T-helper 22 cell (primary cell): ENCODE measurements at places on chromosomes 7 and 10.

GRCh38 chr10:110443239-110444003 lies 54.3 kb upstream of the DUSP5 start:
- no peak for DNase-seq

DNA sequence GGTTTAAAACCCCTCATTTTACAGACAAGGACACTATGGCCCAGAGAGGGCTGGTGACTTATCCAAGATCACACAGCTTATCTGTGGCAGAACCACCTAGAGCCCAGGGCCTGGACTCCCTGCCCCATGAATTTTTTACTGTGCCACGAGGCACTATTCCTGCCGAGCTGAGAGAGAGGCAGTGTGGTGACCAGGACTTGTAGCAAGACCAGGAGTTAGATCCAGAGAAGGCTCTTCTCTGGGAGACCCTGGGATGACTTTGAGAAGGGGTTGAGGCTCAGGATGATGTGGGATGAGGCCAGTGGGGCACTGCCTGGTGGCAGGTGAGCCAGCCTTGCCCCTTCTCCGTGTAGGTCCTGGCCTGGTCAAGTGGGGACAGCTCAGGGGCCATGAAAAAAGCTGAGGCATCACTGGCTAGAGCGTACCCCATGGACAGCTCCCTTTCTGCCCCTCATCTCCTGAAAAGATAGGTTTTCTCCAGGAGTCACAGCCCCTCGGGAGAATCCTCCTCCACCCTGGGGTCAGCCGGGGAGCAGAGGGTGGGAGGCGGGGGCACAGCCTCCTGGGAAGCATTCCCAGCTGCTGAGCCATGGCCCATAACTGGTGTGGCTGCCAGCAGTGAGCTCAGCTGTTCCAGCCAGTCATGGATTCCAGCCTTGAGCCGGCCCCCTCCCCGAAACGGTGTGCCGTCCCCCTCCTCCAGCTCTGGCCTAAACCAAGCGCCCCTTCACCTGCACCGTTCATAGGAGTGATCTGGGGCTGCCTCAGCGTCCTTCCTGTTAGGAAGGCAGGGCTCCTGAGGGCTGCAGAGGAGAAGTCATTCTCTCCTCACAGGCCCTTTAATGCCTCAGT lies 5.8 kb downstream of the FLNC start:
- DNase-seq: no peak

DNA sequence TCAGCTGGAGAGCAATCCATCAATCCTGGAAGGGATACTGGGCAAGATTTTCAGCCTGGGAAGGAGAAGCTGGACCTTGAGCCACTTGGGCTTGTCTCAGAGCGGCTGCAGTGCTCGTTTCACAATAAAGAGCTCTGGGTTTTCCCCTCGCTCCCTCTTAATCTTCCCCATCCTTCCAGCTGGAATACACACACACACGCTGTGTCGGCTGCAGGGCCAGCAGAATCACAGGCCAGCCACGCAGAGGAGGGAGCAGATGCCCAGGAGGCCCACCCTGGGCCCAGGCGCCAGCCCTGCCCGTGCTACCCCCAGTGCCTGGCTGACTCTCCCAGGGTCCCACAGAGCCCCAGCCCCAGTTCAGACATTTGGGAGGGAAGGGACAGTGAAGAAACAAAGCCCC lies 255.1 kb downstream of the TNS3 start:
- DNase-seq: no peak

DNA sequence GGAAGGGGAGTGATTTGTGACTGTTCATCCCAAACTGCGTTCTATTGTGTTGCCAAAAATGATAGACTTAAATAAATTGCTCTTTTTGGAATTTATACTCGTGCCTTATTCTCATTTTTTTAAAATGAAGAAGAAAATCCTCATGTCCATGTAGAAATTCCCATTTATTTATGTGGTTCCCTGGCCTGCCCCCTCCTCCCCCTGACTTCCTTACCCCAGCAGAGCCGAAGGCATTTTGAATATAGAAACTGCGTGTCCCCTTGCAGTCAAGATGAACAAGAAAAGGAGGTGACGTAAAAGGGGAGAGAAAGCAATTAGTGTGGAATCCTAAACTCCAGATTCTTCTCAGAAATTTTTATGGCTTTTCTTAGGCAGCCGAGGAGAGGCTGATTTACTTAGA lies 126.1 kb downstream of the FAM204A start:
- DNase-seq: no peak

- DNase-seq: no peak
Measured at GRCh38 chr7:23299770-23300300, 696 bp downstream of the MALSU1 start.

- no peak for DNase-seq
Measured at GRCh38 chr7:155178096-155178495, 108.0 kb downstream of the HTR5A start.

DNA sequence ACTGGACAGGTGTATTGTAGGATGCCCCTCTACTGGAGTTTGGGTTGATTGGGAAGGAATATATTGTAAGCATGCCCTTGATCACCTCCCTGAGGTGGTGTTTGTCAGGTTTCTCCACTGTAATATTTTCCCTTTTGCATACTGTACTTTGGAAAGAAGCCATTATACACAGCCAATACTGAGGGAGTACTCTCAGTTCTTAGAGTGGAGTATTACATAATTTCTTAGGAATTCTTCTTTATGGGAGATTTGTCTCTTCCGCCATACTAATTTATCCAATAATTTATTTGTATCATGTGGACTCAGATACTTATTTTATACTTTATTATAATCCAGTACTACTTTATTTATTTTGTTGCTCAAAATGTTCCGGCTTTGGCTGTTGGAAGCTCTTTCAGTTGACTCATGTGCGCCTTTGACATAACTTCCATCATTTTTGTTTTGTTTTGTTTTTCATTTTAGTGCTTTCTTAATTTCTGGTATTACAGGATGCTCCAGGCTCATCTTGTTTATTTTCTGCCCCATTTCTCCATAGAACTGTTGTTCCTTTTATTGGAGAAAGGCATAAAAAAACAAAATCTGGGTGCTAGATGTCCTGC lies 29.7 kb downstream of the MKLN1 start:
- DNase-seq: no peak

DNA sequence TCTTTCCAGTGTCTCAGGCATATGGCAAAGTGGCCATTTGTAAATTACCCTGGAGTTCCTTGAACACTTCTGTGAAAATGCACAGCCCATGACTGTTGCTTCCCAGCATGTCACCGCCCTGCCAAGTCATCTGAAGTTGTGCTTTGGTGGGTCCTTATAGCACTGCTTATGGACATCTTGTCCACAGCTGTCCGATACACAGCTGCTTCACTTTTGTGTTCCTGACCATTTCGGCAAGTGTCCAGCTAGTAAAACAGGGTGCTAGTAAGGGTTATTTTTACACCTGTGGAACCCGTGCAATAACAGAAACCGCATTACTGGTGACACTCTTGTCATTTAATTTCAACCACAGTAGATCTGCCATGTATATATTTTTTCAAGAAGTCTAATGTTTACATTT lies 29.7 kb downstream of the PIP4K2A start:
- DNase-seq: no peak

GRCh38 chr10:69469976-69470375 lies 18.7 kb downstream of the TSPAN15 start:
- no peak for DNase-seq

GRCh38 chr10:14409247-14409646 lies 78.5 kb upstream of the FRMD4A start:
- DNase-seq: no peak

- DNase-seq: no peak
Measured at GRCh38 chr10:21057989-21058388, 160.9 kb upstream of the NEBL start.

GRCh38 chr10:7205656-7206055 lies 205.2 kb downstream of the SFMBT2 start:
- no peak for DNase-seq

- DNase-seq: no peak
Measured at GRCh38 chr10:46286991-46287693, at the start of gene ANTXRL. Gene ANTXRL (plus strand): TSS chr10:46286997. CDS start chr10:46287263, 266 bp downstream.

DNA sequence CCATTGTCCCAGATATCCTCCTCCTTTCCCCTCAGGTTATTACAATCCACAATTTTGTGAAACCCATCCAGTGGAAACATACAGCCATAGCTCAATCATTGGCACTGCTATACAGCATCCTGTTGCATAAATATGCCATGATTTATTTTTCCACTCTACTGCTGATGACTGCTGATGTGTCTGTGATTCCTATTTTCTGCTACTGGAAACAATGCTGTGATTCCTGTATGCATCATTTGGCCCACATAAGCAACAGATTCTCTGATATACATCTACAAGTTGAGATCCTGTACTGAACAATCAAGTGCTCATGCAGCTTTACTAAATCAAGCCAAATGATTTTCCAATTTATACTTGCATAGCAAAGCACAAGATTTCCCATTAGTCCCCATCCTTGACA lies 39.6 kb downstream of the CUL2 start:
- no peak for DNase-seq

DNA sequence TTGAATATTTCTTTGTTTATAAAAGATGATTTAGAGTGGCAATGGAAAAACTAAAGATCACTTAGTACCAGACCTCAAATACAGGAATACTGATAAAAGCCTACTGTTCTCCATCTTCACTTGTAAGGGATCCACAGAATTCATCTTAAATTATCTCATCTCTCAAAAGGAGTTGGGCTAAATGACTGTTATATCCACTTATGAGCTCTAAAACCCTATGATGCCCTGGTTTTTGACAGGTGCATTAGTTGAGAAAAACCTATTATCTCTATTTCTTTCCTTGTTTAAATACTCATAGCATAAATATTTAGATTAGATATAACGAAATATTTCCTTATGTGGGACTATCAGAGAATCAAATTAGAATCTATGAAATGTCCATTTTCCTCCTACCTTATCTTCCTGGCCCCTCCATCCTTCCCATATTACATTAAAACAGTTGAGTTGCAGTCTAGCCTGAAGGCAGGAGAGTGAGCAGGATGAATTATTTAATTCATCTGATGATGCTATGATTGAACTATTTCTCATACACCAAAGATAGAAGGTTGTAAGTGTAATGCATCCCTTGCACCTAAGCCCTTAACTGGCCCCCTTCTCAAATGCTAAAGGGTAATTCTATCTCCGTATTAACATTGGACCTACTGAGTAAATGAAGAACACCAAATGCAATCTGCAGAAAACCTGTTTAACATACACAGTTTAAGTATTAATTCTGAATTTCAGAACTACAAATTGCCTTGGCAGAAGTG lies 29.7 kb downstream of the PPP3CB start:
- DNase-seq: no peak

GRCh38 chr10:86481761-86482160 lies 39.8 kb downstream of the WAPL start:
- DNase-seq: no peak

DNA sequence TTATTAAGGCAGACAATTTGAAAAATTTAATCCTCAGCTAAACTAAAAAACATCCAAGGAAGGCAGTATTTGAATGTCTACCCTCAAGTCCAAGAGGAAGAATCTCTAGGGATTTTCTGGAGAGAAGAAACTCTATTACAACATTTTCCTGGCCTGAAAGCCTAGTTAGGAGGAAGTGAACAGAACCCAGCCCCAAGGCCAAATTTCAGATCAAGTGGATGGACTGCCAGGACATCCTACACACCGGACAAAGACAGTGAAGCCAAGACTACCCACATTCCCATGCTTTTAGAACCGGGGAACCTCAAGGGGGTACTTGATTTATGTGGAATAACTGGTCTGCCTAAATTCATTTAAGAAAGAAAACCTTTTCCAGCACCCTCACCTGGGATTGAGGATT lies 108.9 kb upstream of the MEOX2 start:
- DNase-seq: no peak

GRCh38 chr7:33446551-33446950 lies 317.2 kb downstream of the BBS9 start:
- no peak for DNase-seq

DNA sequence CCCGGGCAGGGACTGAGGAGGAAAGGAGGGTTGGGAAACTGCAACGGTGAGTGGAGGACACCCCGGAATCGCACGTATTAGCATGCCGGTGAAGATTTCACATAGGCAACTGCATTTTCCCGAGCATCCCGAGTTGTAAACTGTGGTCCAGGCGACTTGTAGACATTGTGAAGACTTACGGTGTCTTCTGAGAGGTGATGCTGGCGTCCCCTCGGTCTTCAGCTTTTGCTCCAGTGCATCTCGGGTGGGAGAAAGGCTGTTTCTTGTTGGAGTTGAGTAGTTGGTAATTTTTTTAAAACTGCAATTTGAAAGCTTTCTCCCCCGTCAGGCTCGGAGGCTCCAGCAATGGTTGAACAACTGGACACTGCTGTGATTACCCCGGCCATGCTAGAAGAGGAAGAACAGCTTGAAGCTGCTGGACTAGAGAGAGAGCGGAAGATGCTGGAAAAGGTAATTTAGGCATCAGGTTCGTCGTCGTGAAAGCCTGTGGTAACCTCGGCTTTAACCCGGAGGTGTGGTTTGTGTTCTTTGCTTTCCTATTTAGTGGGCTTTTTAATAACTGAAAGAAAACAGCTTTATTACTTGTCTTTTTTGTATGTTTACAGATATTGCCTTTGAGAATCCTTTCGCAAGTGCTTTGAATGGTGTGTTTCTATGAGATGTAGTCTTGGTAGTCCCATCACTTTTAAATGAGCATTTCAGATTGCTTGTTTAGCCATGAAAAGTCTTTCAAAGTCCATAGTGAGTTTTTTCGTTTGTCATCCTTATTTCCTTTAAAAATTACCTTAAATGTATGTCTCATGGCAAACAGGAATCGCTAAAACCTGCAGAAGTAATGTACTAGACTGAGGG lies 687 bp downstream of the HELLS start:
- no peak for DNase-seq

- no peak for DNase-seq
Measured at GRCh38 chr7:25319707-25320106, 91.4 kb upstream of the NPVF start.

GRCh38 chr7:45021604-45022296 lies 21.7 kb downstream of the CCM2 start:
- DNase-seq: no peak

GRCh38 chr10:128622706-128623105 lies 496.5 kb upstream of the MKI67 start:
- DNase-seq: no peak

DNA sequence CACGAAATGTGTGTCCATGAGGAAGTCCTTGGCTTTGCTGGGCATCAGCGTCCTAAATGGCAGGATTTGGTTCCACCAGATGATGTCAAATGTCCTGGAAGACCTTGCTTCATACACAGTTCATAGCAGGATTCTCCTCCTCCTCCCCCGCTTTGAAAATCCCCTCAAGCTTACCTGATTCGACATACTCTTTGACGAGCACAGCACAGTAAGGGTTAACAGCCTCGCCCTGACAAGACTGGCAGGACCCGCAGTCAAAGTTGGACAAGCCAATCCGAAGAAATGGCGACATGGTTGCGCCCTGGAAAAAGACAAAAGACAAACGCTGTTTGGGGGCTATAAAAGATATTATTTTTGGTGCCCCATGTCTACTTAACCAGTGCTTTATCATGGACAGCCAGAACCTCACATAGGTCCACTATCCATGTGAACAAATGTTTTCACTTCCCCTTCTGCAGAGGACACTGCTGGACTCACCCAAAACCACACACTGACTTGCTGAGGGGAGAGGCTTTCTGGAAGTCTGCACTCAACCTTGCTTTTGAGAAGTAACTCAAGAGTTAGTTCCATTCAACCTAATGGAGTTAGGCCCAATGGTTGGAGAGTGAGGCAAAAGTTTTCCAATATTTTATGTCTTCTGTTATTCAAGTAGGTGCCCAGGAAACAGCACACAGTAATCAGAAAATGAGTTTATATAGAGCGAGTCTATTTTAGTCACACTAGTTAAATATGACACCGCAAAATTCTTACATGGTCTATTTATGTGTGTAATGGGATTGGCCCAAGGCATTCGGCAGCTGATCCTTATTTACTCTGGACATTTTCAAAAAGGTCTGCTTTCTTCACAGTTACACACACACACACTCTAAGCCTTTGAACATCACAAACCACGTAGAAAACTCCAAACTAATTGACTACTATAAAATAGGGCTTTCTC lies 65.0 kb downstream of the PRKCQ start:
- DNase-seq: no peak
